Caco-2 (cell line): ENCODE measurements at places on chromosomes 3 and 15. TPM values are rescaled to one million over a fixed set of nuclear protein-coding genes. Genes with fewer than 3 reads are reported as not detected.
A peak's percentile ranks its signal among the peaks of the same experiment; 100 is the strongest.

DNA sequence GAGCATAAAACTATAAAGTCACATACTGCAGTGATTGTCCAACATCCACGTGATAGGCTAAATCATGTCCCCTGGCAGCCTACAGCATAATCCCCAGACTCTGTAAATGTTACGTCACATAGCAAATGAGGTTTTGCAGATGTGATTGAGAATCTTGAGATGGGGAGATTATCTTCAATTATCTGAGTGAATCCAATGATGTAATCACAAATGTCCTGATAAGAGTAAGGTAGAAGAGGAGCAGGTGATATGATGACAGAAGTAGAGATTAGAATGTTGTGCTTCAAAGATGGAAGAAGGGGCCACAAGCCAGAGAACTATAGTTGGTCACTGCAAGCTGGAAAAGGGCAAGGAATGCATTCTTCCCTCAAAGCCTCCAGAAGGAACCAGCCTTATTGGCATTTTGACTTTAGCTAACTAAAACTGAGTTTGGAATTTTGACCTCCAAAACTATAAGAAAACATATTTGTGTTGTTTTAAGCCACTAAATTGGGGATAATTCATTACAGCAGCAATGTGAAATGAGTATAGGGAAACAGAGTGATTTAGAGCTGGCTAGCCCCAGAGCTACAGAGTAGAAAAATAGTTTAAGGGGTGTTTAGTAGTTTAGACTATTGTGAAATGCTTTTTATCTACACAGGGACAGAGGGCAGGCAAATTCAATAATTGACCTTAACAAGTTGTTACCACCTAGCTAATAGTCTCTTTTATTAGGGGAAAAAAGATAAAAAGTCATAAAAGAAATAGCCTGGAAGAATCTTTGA is 15.2 kb downstream of the SLC2A2 start:
- DNase-seq: peak; percentile 40
- no peak overlapping the region for H3K27ac ChIP-seq
- H3K4me1 ChIP-seq: peaks cover 36% of the 10 kb centered on the region
- no peaks in the 10 kb centered on the region for H3K36me3 ChIP-seq

DNA sequence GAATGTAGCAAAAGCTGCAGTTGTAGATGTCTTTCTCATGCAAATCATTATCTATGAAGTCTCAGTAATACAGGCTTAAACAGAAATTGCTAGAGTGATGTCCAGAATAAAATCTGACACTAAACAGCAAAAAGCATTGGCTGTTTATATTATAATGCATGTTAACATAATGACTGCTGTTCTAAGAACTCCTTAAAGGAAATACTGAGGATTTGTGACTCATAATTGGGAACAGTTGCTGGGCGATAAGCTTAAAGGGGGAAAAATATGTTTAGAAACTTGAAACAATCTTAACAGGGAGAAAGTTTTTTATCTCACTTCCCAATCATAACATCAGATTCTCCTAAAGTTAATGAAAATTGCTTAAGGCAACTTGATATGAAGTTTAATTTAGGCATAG is 17.5 kb downstream of the TIPARP start:
- no peak overlapping the region for H3K27ac ChIP-seq
- DNase-seq: no peak
- H3K4me3 ChIP-seq: no peak overlapping the region

DNA sequence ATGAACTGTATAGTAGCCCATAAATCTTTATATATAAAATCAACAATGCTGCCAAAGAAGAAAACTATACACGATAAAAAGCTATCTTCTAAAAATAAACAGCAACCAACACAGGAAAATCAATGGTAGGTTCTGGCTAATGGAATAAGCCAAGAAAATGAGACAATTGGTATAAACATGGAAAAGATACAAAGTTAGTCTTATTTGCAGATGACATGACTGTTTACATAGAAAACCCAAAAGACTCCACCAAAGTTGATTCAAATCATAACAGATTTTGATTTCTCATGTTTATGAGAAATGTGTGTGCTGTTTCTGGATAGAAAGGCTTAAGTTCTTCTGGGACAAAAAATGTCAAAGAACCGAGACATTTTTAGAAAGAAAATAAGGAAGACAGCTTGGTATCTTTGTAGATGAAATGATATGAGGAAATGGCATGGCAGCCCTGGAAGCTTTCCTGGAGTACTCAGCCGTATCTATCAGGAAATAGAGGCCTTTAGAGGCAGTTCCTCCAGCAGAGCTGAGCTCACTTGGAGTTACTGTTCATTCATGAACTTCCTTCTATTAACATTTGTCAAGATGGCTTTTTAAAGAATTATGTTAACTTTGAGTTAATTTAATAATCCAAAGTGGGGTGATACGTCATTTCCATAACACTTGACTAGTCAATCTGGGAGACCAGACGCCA is 36.7 kb upstream of the VILL start:
- DNase-seq: no peak
- H3K4me1 ChIP-seq: no peaks in the 10 kb centered on the region
- H3K4me3 ChIP-seq: no peak overlapping the region
- no peak overlapping the region for H3K27ac ChIP-seq
- no peaks in the 10 kb centered on the region for H3K27me3 ChIP-seq
- no peaks in the 10 kb centered on the region; the same call in 1 of the 2 replicates for H3K36me3 ChIP-seq

- H3K27me3 ChIP-seq: no peaks in the 10 kb centered on the region
- no peaks in the 10 kb centered on the region for H3K4me1 ChIP-seq
- no peaks in the 10 kb centered on the region; the same call in 1 of the 2 replicates for H3K36me3 ChIP-seq
- H3K27ac ChIP-seq: no peak overlapping the region
- DNase-seq: no peak
- no peak overlapping the region for H3K4me3 ChIP-seq
These were observed 26.1 kb upstream of the NMB start for GRCh38 chr15:84684092-84684491.

DNA sequence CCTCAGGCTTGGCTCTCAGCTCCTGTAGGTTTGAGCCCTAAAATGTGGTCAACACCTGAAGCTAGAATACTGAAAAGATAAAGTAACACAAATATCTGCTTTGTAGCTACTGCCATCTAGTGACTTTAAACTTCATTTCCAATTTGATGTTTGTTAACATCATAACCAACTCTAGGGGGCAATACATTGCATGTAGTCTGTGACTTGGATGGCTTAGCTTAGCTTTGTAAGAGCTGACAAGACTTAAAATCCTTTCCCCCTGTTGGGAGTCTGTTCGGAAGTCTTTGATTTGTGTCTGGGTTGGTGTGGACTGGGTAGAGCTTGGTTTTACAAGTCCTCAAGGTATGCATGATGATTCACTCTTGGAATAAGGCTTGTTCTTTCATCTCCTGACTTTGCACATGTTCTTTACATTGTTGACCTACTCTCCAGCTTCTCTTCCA is 51.7 kb downstream of the SCN11A start:
- H3K36me3 ChIP-seq: no peaks in the 10 kb centered on the region
- no peak overlapping the region for H3K4me3 ChIP-seq
- no peak for DNase-seq
- H3K4me1 ChIP-seq: no peaks in the 10 kb centered on the region

- H3K4me1 ChIP-seq: 0 out of 2 replicates have a peak, but pooled peaks cover 4% of the 10 kb centered on the region
- DNase-seq: no peak
- H3K36me3 ChIP-seq: no peaks in the 10 kb centered on the region
- no peak overlapping the region for H3K4me3 ChIP-seq
- H3K27me3 ChIP-seq: no peaks in the 10 kb centered on the region
- H3K27ac ChIP-seq: no peak overlapping the region
These were observed 284.9 kb upstream of the TBL1XR1 start for GRCh38 chr3:177482048-177482691.

DNA sequence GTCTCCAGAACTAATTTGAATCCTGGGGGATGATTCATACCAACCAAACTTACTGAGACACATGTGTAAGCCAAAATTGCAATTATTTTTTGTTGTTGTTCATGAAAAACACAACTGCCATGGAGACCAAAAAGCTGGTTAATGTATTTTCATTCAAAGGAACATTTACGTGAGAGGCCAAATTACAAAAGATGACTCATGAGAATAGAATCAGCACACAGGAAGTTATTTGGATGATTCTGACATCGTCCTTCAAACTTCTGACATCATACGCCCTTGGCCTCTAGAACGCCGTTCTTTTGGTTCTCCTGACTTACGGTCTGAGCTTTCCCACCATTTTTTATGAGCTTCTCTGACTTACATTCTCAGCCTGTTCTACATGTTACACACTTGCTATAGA is 3.0 kb upstream of the ZNF280D start:
- H3K27ac ChIP-seq: no peak overlapping the region
- H3K27me3 ChIP-seq: no peaks in the 10 kb centered on the region
- no peaks in the 10 kb centered on the region for H3K36me3 ChIP-seq
- no peak overlapping the region for H3K4me3 ChIP-seq
- peaks cover 21% of the 10 kb centered on the region for H3K4me1 ChIP-seq

- DNase-seq: no peak
- no peaks in the 10 kb centered on the region for H3K27me3 ChIP-seq
- H3K27ac ChIP-seq: no peak overlapping the region
- H3K4me3 ChIP-seq: no peak overlapping the region
- no peaks in the 10 kb centered on the region for H3K4me1 ChIP-seq
- H3K36me3 ChIP-seq: no peaks in the 10 kb centered on the region
These were observed 56.1 kb upstream of the MCF2L2 start for GRCh38 chr3:183484431-183485075.

DNA sequence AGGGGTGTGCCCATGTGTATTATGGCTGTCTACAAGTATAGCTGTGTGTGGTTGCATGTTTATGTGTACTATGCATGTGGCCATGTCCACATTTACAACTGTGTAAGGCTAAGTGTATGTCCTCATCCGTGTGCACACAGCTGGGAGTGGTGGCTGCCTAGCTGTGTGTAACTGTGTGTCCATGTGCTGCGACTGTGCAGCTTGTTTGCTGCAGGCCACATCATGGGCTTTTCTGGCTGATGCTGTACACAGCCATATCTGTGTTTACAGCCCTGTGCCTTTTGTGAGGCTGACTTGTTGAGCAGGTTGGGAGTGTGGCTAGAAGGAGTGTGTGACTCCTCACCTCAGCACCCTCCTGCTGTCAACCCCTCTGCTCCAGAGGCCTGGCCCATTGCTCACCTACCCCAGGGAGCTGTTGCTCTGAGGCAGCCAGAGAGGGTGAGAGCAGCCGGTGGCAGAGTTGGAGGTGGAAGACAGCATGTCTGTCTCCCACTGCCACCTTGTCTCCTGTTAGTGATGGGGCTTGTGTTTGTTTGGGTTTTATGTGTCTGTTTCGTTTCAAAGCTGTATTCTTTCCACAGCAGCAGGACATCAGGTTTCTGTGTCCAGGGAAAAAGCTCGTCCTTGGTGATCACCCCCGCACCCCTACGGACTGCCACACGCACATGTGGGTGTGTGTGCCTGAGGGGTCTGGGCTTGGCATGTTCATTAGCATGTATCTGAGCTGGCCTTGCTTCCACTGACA is 1.4 kb upstream of the GRM2 start:
- H3K27me3 ChIP-seq: peaks cover 2% of the 10 kb centered on the region; the same call in 1 of the 2 replicates
- DNase-seq: no peak
- H3K4me1 ChIP-seq: no peaks in the 10 kb centered on the region
- no peak overlapping the region for H3K27ac ChIP-seq
- no peaks in the 10 kb centered on the region for H3K36me3 ChIP-seq
- no peak overlapping the region for H3K4me3 ChIP-seq

DNA sequence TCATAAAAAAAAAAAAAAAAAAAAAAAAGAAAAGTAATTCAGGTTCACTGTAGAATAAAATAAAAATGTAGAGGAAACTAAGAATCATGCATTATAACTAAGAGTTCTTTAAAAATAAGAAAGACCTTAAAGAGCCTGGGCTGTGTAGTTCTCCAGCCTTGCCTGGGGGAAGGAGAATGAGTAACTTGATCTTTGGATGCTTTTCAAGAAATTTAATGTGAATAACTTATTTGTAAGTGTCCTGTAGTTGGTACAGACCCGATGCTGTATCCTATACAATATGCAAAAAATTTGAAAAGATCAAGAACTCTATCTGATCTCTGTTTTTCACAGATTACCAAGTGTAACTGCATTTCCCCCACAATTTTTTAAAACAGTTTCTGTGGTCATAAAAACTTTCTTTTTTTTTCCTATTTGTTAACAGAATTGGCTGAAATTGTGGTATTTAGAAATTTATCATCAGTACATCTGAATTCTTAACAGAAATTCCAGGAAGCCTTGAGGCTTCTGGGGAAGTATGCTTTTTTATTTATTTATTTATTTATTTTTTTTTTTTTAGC is 195.3 kb downstream of the THRB start:
- no peaks in the 10 kb centered on the region for H3K27me3 ChIP-seq
- H3K4me1 ChIP-seq: peaks cover 7% of the 10 kb centered on the region; the same call in 1 of the 2 replicates
- no peaks in the 10 kb centered on the region for H3K36me3 ChIP-seq

GRCh38 chr3:16673530-16673929 is 68.3 kb upstream of the DAZL start:
- no peaks in the 10 kb centered on the region for H3K4me1 ChIP-seq
- no peaks in the 10 kb centered on the region for H3K27me3 ChIP-seq
- no peak overlapping the region for H3K4me3 ChIP-seq
- H3K36me3 ChIP-seq: no peaks in the 10 kb centered on the region
- no peak overlapping the region for H3K27ac ChIP-seq

DNA sequence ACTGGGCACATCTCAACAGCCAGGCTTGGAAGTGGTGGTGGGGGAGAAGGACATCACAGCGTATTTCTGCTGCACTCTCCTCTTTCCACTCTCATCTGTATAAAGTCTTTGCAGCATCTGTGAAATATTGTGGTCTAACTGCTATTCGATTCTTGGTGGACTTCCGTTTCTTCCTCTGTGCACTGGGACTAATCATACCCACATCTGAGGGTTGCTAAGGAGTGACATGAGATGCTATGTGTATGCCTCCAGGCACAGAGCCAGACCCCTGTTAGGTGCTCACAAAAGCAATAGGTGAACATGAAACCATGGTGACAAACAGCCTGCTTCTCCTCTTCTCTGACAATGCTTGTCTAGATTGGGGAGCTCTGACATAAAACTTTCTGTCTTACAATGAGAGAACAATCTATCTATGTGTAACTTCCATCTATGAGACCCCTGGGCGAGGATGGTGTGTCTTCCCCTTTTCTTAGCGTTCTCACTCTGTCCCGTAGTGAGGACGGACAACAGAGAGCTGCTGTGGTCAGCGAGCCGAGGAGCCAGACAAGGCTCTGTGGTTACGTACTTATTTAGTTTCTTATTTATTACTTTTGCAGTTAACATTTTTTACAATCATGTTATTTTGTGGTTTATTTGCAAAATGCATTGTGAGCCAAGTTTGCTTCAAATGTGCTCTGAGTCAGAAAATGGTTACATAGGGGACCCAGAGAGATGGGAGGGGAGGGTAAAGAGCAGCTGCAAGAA is 196.7 kb upstream of the TPRG1 start:
- H3K27ac ChIP-seq: no peak overlapping the region
- H3K27me3 ChIP-seq: no peaks in the 10 kb centered on the region
- no peak overlapping the region for H3K4me3 ChIP-seq

The SLCO2A1 gene
- total RNA-seq: 2.2 and 2.5 TPM in 2 replicates

The PRR23B gene
- total RNA-seq: not detected in 2 replicates

The RHOV gene
- 3.2 and 4.4 TPM in 2 replicates for total RNA-seq

The FAM174B gene
- total RNA-seq: 79.4 and 87.5 TPM in 2 replicates

The FAM43A gene
- 3.5 and 4.0 TPM in 2 replicates for total RNA-seq

The LTF gene
- not detected in 2 replicates for total RNA-seq

The SNTN gene
- total RNA-seq: not detected in 2 replicates
